Activated CD4-positive, alpha-beta T cell treated with anti-CD3 and anti-CD28 coated beads, Interleukin-2, Interleukin-4, amounts not matched to agents 100 ng/mL and 50 ng/mL, durations not matched to agents 16 hours and 8 hours (primary cell): ENCODE measurements at places on chromosomes 1 and 21.

DNA sequence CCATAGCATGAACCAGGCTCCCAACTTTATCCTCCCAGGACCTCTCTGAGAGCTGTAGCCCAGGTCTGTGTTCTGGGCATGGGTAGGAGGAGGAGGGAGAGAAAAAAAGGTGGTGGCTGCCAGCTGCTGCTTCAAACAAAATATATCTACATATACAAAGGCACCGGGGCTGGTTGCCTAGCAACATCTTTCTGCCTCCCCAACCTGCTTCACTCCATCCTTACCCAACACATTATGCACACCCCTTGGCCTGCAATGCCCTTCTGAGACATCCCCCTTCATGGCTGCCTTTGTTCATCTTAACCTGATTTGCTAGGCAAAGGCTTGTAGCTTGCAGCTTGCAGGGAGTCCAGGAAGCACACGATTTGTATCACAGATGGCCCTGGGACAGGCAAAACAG lies 27.2 kb upstream of the ATP1A1 start:
- DNase-seq: no peak

GRCh38 chr1:29470087-29470787 lies 233.9 kb downstream of the PTPRU start:
- no peak for DNase-seq

- DNase-seq: peak; percentile 96
These were observed at the start of gene NTPCR for GRCh38 chr1:232950197-232951176. Gene NTPCR (plus strand): TSS chr1:232950611. CDS start chr1:232950711, 100 bp downstream.

DNA sequence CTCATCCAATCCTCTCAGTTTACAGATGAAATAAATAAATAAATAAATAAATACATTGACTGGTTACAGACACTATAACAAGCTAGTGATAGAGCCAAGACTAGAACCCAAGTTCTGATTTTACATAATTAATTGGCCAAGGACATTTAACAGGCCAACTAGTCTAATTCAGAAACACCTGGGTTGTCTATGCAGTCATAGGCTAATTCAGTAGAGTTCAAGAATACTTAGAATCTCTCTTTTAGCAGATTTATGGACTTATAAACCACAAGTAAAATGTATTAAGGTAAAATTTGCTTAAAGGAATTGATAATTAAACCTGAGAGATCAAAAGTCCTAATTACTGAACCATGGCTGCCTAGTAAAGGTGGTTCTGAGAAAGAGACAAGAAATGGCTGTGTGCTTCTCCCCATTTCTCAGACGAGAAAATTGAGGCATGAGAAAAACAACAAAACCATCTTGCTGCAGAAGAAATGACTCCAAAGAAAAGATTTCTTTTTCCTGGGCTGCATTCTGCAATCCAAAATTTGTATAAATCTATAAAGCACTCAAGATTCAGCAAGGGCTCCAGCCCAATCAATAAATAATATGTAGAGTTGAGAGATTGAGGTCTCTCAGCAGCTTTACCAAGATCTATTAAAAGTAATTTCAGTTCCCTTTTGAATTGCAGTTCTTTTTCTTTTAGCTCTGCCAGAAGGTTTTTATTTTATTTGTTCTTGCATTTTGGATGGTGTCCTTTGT lies 98.3 kb downstream of the DUSP10 start:
- DNase-seq: no peak

DNA sequence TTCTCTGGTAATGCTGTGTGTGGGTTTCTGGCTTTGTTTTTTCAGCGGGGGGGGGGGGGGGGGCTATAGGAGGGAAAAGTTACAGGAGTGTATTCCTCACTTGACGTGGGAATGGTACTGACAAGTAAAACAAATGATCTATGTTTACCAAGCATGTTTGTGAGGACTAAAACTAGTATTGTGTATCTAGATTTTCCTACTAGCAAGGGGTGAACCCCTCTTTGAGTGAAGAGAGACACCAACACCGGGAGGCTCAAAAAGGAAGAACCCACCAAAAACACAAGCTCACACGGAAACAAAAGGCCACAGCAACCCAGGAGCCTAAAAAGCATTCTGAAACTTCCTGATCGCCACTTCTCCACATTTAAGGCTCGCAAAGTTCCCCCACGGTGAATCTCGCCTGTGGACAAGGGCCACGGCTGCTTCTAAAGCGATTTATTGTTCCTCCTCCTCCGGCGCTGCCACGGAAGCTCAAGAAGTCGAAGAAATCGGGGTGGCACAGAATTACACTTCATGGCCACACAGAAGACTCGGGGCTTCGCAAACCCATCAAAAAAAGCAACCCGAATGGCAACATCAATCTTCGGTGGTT lies 703 bp downstream of the PUM1 start:
- peak; percentile 18 for DNase-seq

DNA sequence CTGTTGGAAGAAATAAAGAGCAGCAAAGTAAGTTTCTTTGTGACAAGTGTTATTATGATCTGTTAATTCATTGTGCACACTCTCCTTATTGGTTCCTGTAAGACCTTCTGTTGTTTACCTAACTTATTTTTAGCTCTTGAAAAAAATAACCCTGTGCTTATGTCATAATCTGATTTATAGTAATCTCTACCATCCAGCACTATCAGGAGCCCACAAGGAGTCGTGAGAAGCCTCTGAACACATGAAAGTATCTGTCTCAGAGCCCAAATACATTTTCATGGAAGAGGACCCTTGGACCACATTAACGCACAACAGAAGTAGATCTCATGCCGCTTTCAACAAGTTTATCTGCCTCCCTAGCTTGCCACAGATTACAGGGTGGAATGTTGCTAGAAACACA lies 45.8 kb downstream of the CENPF start:
- no peak for DNase-seq

DNA sequence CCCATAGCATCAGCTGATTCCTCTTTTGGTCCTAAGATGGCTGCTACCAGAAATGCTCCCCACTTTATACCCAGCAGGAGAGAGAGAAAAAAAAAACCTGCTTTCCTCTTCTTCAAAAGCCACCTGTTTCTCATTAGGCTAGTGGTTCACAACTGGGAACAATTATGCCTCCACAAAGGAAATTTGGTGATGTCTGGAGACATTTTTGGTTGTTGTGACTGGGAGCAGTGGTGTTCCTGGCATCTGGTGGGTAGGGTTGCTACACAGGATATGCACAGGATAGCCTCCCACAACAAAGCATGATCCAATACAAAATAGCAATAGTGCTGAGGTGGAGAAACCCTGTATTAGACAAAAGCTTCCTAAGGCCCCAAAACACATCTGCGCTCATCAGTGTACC lies 38.5 kb upstream of the SGIP1 start:
- no peak for DNase-seq

DNA sequence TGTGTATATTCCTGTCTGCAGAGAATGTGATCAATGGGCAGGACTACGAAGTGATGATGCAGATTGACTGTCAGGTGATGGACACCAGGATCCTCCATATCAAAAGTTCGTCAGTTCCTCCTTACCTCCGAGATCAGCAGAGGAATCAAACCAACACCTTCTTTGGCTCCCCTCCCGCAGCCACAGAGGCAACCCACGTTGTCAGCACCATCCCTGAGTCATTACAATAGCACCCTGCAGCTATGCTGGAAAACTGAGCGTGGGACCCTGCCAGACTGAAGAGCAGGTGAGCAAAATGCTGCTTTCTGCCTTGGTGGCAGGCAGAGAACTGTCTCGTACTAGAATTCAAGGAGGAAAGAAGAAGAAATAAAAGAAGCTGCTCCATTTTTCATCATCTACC lies 65.2 kb downstream of the OLFML2B start:
- no peak for DNase-seq

DNA sequence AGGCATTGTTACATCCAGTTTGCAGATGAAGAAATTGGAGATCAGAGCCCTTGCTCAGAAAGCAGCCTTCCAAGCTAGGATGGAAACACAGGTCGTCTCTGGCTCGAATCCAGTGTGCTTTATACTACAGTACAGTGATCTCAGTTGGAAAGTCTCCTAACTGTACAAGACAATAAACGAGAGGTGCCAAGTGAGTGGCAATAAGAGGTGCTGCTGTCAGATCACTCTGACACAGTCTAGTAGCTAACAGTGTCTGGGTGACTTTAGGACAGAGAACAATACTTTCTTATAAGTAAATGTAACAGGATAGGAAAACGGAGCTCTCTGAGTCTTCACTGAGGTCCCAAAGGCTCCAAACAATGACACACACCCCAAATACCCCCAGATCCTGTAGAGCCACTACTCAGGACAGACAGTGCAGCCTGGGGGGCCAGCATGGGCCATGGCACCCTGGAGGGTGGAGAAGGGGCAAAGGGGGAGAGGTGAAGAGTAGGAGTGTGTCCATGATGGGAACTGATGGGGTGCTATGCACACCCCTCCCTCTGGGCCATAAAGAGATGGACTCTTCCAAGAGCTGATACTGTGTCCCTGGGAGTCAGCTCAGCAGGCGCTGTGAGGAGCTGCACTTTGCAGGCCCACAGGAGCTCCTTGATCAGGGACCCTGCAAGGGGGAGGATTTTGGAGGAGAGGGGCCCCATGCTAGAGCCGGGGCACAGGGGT lies 3.3 kb downstream of the SH3BGR start:
- DNase-seq: no peak

DNA sequence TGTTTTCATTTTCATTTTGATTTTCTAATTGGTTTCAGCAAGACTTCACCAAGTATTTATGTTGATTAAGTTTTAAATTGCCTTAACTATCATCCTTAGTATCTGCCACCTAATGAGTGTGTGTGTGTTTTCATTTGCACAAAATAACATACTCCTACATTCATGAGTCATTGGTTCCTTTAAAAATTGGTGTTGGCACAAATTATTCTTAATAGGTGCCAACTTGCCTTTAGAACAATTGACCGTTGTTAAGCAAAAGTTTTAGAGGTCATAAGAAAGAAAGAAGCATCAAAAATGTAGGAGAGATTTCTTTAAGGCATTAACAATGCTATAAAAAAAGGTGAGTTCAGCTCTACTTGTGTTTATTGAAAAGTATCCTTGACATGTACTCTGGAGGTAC lies 77.5 kb downstream of the FNBP1L start:
- DNase-seq: no peak

DNA sequence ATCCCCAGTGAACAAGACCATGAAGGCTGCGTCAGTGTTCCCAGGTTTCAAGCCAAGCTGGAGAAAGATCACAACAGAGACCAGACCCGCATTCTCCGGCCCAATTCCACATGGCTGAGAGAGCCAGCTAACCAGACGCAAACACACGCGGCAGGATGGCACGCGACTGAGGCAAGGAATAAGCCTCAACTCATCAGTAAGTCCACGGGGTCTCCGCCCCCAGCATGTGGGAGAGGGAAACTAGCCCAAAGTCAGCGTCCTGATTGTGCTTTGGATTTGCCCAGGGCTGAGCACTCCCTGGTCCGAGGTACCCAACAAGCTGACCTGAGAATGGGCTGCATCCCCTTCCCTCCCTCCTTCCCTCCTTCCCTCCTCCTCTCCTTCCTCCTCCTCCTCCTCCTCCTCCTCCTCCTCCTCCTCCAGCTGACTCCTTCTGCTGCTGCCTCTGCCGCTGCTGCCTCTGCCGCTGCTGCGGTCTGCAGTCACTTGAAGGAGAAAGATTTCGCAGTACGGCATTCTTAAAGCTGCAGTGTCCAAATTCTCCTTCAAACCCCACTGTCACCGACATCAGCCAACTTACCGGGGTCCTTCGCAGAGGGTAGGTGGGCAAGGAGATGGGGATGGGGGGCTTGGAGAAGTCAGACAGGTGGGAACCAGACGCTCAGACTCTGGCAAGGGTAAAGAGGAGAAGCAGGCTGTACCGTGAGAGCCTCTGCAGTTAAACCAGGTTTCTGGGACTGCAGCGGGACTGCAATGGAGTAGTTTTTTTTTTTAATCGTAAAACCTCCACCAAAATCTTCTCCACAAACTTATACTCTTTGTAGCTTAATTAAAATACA lies 33.0 kb upstream of the H6PD start:
- DNase-seq: no peak

DNA sequence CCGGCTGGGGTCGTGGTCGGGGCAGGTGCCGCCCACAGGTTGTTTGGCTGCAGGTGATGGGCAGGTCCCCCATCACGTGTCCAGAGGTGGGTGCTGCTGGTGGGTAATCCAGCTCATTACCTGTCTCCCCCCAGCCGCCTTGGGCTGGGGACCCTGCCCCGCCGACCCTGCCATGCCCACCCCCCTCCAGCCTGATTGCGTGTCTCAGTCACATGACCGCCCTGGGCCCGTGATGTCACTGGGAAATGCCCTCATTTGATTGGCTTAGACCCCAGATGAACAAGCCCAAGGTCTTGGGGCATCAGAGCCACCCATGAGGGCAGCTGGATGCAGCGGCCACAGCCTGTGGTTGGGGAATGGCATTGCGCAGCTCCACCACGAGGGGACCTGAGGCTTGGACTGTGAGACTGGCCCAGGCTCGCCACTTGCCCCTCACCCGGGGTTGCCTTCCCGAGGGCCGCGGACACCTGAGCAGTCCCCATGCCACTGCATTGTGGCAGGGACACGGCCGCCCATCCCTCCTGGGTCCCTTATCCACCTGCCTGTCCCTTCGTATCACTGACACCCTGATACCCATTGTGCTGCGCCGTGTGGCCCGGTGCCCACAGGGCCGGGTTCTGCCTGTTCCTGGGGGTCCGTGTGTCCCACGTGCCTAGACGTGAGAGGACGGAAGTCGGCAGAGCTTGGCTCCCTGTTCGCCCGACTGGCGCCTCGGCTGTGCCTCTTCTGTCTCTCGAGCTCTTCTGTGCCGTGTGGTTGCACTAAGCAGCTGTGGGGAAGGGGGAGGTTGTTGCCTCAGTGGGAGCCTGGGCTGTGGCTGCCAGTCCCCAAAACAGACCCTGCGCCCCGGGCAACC lies 68.0 kb downstream of the FAAP20 start:
- DNase-seq: no peak

- no peak for DNase-seq
These were observed 21.3 kb upstream of the PRSS38 start for GRCh38 chr1:227793948-227794816.

GRCh38 chr21:33021150-33021549 lies 4.6 kb upstream of the OLIG2 start:
- no peak for DNase-seq

DNA sequence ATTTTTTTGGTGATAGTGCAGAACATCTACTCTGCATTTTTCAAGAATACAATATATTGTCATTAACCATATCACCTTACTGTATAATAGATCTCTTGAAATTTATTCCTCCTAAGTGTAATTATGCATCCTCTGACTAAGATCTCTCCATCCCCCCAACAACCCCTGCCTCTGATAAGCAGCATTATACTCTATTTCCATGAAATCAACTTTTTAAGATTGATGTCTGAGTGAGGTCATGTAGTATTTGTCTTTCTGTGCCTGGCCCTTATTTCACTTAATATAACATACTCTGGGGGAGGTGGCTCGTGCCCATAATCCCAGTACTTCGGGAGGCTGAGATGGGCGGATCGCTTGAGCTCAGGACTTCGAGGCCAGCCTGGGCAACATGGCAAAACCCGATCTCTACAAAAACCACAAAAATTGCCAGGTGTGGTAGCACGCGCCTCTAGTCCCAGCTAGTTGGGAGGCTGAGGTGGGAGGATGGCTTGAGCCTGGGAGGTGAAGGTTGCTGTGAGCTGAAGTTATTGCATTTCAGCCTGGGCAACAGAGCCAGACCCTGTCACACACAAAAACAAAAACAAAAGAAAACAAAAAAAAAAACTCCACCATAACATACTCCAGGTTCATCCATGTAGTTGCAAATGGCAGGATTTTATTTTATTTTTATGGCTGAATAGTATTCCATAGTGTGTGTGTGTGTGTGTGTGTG lies 5.7 kb downstream of the ACOT11 start:
- no peak for DNase-seq
